Panc1 (cell line): ENCODE measurements at places on chromosomes 7 and 10.

DNA sequence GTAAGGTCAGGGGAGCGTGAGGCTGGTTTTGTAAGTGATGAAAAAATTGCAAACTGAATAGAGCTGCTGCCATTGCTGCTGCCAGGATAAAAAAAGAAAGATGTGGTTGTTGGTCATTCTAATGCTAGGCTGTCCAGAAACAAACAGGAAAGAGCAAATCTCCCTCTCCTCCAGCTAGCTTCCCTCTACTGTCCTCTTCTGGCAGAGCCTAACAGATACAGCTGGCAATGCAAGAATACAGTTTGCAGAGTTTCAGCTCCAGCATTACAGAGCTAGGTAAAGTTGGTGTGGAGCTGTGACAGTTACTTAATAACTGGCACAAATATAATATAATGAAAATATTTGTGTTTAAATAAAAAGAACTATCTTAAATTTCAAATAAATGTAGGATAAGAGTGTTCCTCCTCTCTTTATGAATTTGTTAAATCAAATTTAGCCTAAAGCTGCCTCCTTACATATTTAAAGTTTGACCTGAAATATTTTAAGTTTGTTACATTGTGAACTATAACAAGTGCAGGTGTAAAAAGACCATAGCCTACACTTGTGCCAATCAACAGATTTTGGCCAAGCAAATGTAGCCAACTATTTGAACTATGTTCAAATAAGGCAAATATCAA lies 407.7 kb downstream of the SH2D4B start:
- DNase-seq, result peak; percentile 45

DNA sequence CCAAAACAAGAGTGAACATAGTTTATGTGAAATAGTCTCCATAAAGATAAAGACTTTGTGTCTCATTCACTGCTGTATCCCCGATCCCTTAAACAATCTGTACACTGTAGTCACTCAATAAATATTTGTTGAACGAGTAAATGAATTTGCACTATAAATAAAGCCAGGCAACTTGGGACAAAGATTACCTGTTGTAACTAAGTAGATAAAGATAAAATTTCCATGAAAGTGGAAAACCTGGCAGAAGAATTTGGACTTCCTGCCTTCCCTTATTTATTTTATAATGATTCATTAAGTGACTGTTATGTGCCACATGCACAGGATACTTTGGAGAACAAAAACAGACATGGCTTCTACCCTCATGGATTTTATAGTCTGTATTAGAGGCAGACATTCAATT lies 277.7 kb upstream of the KAT6B start:
- DNase-seq, result peak; percentile 4

DNA sequence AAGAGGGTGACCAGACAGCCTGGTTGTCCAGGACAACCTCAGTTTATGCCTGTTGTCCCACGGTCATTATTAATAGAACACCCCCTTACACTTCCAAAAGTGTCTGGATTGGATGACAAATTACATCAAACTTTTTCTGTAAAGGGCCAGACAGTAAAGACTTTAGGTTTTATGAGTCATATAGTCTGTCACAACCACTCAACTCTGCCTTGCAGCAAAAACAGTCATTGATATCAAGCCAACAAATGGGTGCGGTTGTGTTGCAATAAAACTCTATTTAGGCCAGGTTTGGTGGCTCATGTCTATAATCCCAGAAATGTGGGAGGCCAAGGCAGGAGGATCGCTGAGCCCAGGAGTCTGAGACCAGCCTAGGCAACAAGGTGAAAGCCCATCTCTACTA lies 66.7 kb upstream of the ATP6V0A4 start:
- DNase-seq, result no peak

DNA sequence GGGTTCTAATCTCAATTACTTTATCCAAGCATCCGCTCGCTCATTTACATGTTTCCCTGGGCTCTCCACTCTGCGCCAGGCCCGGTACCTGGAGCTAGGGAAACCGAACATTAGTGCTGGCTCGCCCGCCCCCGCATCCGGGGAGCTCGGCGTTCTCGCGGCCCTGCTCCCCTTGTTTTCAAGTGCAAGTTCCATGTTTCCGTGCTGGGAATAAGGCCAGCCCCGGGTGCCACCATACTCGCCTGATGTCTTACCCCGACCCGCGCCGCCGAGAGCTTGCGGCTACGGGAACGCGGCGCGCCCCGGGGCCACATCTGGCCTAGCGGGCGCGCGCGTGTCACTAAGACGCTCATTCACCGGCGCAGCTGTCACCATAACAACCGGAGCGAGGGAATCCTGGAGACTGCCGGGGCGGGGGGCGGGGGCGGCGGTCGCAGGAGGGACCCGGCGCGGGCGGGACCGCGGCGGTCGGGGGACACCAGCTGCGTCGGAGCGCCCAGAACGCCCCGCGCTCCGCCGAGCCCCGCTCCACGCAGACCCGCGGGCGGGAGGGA lies at the start of gene NEURL1:
Gene NEURL1 (plus strand): TSS at position 344 of the 554 bp plus-strand sequence. CDS start 683 bp downstream, outside the sequence.
- DNase-seq, result no peak

- no peak for DNase-seq
Measured at GRCh38 chr10:88299787-88300186, 283.3 kb downstream of the RNLS start.

DNA sequence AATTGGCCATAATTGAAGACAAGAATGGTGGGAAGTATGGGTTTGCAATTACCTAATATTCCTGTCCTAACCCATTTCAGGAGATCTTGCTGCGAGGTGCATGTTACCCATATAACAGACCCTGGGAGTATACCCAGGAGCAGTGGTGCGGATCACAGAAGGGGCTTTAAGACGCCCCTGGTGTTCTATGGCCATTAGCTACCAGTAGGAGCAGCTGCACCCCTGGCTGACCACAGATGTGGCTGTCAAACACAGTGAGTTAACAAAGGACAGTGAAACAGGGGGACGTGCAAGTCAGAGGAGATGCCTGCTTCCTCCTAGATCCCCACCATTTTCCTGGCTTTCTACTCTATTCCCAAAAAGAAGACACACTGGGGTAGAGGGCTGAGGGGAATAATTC lies 25.2 kb downstream of the AOC1 start:
- no peak for DNase-seq

DNA sequence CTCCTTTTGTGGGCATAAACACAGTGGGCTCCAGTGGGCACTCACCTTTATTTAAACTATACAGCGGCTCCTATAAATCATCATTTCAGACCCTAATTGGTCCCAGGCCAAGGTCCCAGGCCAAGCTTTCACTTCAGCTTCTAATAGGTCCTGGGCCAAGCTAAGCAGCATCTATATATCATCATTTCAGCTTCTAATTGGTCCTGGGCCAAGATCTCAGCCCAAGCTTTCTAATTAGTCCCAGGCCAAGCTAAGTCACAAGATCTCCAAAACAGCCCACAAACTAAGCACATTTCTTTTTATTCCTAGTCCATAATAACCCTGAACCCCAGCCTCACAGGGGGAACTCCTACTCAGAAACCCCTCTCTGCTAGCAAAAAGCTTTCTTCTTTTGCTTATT lies 47.1 kb downstream of the ZNF680 start:
- DNase-seq, result no peak

DNA sequence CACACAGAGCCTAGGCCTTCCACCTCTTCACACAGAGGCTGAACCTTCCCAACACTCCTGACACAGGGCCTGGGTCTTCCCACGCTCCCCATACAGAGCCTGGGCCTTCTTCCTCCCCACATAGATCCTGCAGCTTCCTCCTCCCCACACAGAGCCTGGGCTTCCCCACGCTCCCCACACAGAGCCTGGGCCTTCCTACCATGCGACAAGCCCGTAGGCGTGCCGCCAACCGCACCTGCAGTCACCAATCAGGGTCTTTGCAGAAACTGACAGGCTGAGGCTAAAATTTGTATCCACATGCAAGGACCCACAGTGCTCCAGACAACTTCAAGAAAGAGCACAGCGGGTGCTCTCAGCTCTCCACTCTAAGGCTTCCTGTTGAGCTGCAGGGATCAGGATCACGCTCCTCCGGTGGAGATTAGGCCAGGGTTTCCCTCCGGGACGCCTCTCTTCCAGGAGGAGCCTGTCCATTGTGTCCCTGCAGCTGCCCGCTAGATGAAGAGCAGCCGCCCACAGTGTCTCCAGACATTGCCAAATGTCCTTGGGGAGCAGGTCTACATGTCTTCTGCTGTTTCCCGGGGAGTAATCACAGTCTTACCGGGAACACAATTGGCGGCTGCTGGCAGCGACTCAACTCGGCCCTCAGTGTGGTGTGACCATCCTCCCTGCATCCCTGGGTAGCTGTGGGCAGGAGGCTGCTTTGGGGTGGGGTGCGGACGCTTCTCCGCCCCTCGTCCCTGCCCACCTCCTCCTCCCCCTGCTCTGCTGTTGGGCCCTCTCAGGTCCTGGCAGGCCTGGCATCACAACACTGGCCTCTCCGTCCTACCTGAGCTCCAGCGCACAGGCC lies 9.7 kb downstream of the CFAP46 start:
- DNase-seq, result no peak

GRCh38 chr10:130804778-130805634 lies 506.5 kb downstream of the TCERG1L start:
- DNase-seq, result no peak

- DNase-seq, result no peak
Measured at GRCh38 chr10:5089865-5090264, 4.3 kb upstream of the AKR1C3 start.
